ENCODE measurements at places on chromosomes 11 and 22.

DNA sequence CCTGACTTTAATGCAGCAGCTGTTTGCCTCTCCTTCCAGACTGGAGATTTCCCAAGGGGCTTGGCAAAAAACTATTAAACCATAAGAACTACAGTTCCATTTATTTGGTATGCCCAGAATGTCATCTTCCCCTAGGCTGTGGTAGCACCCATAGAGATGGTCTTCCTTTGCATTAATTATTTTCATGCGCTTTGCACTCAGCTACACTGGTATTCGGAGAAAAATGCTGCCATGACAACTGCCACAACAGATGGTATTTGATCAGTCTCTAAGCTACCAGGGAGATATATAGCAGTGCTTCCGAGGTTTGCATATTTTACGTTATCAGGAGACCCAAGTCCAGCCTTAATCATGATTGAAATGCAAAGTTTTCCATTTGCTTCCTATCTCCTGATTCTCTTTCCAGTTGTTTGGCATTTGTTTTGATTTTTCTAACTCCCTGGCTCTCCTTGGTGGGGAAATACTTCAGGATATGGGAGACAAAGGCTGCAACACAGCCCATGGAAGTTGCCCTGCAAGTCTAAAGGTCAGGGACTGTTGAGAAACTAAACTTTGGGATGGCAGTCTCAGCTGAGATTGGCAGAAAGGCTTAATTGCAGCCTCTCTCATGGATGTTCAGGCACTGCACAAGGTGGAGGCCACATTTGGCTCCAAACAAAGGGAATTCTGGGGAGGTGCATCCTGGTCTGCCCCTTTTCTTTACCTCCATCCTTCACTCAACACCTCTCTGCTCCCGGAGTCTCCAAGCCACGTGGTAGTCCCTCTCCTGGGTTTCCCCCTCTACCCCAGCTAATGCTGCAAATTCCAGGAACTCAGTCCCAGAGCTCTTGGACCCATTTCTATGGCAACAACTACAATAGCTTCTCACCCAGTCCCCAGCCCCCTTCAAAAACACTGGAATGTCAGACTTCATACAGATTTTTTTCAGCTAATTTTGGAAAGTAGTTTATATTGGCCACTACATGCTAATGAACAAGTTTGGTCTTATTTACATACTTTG, 151.8 kb downstream of the NAV2 start:
- no peak for DNase-seq

- no peak for DNase-seq
Observed at GRCh38 chr22:49662681-49663080, 165.0 kb downstream of the BRD1 start.

GRCh38 chr11:17714356-17714854, 5.0 kb upstream of the MYOD1 start:
- DNase-seq = no peak

DNA sequence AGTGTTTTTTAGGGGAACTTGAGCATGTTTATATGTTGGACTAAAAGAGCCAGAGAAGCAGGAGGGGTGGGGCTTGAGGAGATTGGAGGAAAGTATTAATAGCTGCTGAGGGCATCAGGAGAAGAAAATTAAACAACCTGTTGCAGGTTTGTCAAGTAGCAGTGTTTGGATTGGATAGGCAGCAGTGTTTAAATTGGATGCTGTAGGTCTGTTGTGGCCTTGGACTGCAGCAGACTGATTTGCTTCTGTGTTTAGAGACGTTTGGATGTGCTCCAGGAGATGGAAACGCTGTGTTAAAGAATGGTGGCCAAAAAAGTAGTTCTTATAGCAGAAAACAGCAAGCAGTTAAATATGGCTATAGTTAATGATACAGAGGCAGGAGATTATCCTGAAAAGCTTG, 5.7 kb downstream of the EIF3L start:
- no peak for DNase-seq

Measured in cortex of kidney (tissue), 1 donor.